B cell (primary cell): ENCODE measurements at places on chromosomes 11 and 22. TPM values are rescaled to one million over a fixed set of nuclear protein-coding genes. Genes with fewer than 3 reads are reported as not detected.

GRCh38 chr11:55345306-55345705 is 2.3 kb downstream of the OR4A16 start:
- no peak for DNase-seq
- H3K27ac ChIP-seq = no peak overlapping the region
- no peak overlapping the region for H3K4me3 ChIP-seq

GRCh38 chr11:28393348-28393747 is 285.2 kb downstream of the METTL15 start:
- no peaks in the 10 kb centered on the region for H3K27me3 ChIP-seq
- H3K4me1 ChIP-seq = no peaks in the 10 kb centered on the region
- H3K4me3 ChIP-seq = no peak overlapping the region
- DNase-seq = no peak
- no peak overlapping the region for H3K27ac ChIP-seq

DNA sequence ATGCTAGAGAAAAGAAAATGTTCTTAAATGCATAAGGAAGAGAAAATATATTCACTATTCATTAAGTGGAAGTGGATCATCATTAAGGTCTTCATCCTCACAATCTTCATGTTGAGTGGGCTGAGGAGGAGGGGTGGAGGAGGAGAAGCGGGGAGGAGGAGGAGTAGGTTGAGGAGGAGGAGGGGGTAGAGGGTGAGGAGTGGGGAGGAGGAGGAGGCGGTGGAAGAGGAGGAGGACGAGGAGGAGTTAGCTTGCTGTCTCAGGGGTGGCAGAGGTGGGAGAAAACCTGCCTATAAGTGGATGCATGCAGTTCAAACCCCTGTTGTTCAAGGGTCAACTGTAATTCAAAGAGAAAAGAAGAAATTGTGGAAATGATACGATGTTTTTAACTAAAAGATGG is 71.6 kb downstream of the MYEOV start:
- no peaks in the 10 kb centered on the region for H3K36me3 ChIP-seq
- no peak overlapping the region for H3K27ac ChIP-seq
- no peaks in the 10 kb centered on the region for H3K4me1 ChIP-seq
- H3K4me3 ChIP-seq = no peak overlapping the region

- no peak for DNase-seq
- no peaks in the 10 kb centered on the region for H3K36me3 ChIP-seq
- peak overlapping the region; percentile 60 for H3K4me3 ChIP-seq
- H3K27ac ChIP-seq = peak overlapping the region; percentile 50
- H3K27me3 ChIP-seq = no peaks in the 10 kb centered on the region
- H3K4me1 ChIP-seq = peaks cover 38% of the 10 kb centered on the region
These were observed 799 bp upstream of the CDC42BPG start for GRCh38 chr11:64845129-64845775.

DNA sequence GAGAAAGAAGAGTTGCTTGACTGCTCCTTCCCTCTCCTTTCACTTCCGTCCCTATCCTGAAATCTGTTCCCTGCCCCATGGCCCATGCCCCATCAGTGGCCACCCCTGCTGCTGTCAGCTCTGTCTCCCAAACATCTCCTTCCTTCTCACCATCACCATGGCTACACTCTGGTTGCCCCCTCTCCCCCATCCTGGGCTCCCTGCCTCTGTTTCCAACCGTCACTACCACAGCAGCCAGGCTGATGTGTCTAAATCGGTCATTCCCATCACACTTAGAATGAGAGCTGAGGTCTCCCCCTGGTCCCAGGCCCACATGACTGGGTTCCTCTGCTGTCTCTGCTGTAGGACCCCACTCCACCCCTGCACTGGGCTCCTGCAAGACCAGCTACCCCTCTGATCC is 54.6 kb upstream of the EIF3D start:
- H3K4me1 ChIP-seq = no peaks in the 10 kb centered on the region
- no peaks in the 10 kb centered on the region for H3K36me3 ChIP-seq
- H3K27me3 ChIP-seq = peaks cover 3% of the 10 kb centered on the region
- no peak overlapping the region for H3K4me3 ChIP-seq

DEPDC7 gene
- 0.07 TPM in 1 of 2 replicates, not detected in the other for polyA plus RNA-seq

GRCh38 chr22:25956801-25957200 is 212.5 kb upstream of the SEZ6L start:
- H3K27ac ChIP-seq = no peak overlapping the region
- H3K27me3 ChIP-seq = no peaks in the 10 kb centered on the region
- no peaks in the 10 kb centered on the region for H3K36me3 ChIP-seq
- H3K4me1 ChIP-seq = no peaks in the 10 kb centered on the region
- H3K4me3 ChIP-seq = no peak overlapping the region

SCGB2A2 gene
- not detected in 2 replicates for polyA plus RNA-seq

DNA sequence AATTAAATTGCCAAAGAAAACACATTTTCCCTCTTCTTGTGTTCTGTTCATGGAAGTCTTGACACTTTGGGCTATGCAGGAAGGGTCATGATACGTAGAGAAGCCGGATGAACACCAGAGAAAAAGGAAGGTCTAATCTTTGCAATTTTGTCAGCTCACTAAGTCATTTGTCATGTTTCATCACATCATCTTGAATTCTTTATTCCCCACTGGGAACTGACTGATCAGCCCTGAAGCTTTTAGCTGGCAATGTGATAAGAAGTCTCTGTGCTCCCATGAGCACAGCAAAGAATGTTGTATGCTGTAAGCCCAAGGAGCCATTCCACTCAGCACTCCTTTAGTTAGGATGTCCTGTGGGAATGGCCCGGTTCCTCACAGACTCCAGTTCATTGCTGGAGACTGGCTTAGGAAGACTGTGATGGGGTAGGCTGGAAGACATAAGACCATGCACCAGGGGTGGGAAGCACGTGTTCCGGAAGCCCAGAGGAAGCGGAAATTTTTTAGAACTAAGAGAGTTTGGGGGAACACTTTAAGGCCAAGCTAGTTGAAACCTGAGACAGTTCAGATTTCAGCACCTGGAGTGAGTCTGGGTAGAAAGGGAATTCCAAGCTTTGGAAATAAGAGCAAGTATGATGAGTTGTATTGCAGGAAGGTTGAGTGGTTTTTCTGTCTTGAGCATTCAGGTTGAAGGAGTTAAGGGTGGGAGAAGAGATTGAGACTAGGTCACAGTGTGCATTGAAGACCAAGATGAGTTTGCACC is 306.7 kb upstream of the MTNR1B start:
- DNase-seq = no peak
- H3K4me1 ChIP-seq = no peaks in the 10 kb centered on the region
- no peak overlapping the region for H3K4me3 ChIP-seq
- no peak overlapping the region for H3K27ac ChIP-seq
- H3K27me3 ChIP-seq = no peaks in the 10 kb centered on the region
- H3K36me3 ChIP-seq = no peaks in the 10 kb centered on the region

OR8G1 gene
- polyA plus RNA-seq = not detected in 2 replicates

CARS1 gene
- polyA plus RNA-seq = 31.3 and 48.7 TPM in 2 replicates

OR10A4 gene
- not detected in 2 replicates for polyA plus RNA-seq
